Fibroblast of upper back skin (primary cell): ENCODE measurements at places on chromosomes 1 and 21.

DNA sequence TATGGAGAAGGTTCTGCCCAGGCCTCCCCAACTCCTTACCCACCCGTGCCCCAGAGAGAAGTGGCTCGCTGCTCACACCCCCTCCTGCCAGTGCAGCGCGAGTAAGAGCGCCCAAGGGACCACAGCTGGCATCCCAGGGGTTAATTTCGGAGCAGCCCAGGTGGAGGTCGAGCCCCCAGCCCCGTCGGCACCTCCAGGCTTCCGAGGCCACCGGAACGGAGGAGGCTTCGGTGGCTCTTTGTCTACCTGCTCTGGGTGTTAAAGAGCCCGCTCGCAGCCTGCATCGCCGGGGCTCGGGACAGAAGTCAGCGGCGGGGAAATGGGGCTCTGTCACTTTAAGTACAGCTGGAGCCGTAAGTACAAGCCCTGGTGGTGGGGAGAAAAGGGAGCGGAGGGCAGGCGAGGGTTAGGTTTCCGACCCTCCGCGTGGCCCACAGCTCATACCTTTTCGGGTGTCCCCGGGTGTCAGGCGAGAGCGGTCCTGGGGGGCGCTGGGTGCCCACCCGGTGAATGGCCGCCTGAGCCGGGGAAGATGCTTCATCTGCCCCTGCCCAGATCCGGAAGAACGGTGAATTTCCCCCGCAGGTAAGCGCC, 89.4 kb upstream of the IPO9 start:
- peak; percentile 34 for DNase-seq

- DNase-seq, result no peak
These were observed 61.5 kb downstream of the HSPG2 start for GRCh38 chr1:21875621-21876063.

DNA sequence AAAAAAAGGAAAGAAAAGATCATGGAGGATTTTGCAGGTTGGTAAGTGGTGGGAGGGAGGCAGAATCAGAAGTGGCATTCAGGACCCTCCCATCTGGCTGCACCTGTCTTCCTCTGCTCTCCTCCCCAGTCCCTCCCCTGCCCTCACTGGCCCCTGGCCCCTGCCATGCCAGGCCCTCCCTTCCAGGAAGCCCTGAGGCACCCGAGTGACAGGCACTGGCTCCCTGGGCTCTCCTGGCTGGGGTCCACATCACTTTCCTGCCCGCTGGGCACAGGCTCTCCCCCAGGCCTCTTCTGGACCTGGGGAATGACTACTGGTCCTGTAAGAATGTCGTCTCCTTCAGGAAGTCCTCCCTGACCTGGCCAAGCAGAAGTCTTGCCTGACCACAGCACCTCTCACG, 15.3 kb upstream of the ADARB1 start:
- no peak for DNase-seq

GRCh38 chr1:237115035-237115434, 73.1 kb downstream of the RYR2 start:
- no peak for DNase-seq

GRCh38 chr1:155183775-155184221, 10.1 kb downstream of the TRIM46 start:
- DNase-seq, result no peak
